Brain (organoid and tissue), 16 donors: ENCODE measurements at places on chromosomes 2 and 18.

- DNase-seq = no peak
Observed at GRCh38 chr2:118016911-118017310, 3.0 kb upstream of the CCDC93 start.

DNA sequence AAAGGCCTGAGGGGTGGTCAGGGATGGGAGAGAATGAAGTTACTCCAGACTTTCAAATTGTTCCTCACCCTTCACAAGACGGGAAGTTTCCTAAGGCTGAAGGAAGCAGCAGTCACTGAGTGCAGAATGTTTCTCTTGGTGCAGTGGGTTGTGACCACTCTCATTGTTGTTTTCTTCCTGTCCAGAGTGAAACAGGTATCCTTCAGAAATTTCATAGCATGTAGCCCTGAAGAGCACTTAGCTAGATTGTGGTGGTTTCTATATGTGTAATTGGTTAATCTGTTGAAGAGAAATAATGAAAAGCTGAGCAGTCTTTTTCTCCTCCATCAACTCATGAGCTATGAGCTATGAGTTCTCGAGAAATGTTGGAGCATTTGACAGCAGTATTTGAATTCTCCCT is 96.8 kb downstream of the GPD2 start:
- no peak for DNase-seq

DNA sequence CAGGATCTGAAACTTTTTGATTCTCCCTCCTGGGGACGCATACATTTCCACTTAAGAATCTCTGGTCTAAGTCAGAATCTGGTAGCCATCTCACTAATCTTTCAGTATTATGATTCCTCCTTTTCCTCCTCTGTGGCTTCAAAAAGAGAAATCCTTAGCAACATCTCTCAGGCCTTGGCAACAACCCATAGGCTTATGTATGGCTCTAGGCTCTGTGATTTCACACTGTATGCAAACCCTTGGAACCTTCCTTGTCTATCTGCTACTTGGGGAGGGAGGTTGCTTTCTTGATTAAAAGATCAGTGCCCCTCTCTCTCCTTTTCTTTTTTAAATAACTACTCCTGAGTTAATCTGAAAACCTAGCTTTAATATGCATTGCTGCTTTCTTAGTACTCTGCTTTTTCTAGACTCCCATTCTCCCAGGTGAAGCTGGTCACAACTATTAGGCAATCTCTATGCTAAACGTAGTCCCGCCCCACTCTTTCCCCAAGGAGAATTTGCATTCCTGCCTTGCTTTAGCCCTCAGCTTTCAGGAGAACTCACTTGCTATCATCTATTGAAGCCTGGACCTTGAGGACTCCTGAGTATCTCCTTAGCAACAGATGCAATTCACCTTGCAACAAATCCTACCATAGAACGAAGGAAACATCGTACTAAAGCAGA is 72.2 kb upstream of the L3MBTL4 start:
- DNase-seq = peak; percentile 48

GRCh38 chr2:16038621-16039020 is 98.3 kb downstream of the MYCN start:
- DNase-seq = peak; percentile 66

- DNase-seq = no peak
Observed at GRCh38 chr18:54157646-54158385, 66.7 kb downstream of the MBD2 start.

DNA sequence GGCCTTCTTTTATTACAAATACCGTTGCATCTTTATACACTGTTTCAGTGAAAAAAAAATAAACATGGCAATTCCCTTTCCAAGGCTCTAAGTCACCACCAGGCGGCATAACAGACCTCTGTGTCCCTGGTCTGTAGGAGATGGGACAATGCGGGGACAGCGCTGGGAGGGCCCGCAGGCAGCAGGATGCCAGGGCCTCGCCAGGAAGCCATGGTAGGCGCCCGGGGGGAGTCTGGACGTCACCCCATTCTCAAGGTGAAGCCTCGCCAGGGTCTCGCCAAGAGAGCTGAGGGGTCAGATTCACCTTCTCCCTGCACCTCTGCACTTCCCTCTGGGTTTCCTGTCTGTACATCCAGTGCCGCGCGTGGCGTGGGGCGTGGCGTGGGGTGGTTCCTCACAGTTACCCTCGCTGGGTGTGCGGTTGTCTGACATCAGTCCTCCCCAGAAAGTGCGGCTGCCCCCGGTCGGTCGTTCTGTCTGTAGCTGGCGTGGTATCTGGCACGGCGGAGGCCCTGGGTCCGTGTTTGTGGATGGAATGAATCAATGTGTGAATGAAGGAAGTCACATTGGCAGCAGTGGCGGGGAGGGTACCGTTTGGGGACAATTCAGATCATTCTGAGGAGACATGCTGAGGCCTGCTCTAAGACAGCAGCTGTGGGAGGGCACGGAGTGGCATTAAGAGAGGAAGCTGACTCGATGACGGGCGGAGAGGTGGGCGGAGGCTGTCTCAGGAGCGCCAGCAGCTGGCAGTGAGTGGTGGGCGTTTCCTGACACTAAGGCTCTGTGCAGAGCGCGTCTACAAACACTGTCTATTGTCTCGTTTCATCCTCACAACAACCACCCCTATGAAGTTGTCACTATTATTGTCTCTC is 46.0 kb downstream of the LRRFIP1 start:
- DNase-seq = peak; percentile 83

DNA sequence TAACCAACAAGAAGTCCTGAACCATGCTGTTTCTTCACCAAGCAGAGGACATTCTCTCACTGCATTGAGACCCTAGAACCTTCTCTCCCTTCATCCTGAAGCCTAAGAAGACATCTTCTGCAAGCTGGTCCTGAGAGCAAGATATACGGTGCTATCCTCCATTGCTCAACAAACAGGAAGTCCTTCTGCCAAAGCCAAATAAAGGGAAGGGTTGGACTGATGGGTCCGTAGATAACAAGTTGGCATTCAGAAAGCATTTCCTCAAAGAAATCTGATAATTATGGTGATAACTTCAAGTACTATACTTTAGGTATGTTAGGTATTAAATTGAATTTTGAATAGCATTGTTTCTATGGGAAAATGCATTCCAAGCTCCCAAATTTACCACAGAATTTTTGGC is 23.3 kb downstream of the GRB14 start:
- no peak for DNase-seq

- DNase-seq = no peak
Observed at GRCh38 chr2:120763931-120764330, 28.3 kb downstream of the GLI2 start.

- no peak for DNase-seq
Observed at GRCh38 chr2:129798626-129799025, 180.8 kb upstream of the RAB6C start.

DNA sequence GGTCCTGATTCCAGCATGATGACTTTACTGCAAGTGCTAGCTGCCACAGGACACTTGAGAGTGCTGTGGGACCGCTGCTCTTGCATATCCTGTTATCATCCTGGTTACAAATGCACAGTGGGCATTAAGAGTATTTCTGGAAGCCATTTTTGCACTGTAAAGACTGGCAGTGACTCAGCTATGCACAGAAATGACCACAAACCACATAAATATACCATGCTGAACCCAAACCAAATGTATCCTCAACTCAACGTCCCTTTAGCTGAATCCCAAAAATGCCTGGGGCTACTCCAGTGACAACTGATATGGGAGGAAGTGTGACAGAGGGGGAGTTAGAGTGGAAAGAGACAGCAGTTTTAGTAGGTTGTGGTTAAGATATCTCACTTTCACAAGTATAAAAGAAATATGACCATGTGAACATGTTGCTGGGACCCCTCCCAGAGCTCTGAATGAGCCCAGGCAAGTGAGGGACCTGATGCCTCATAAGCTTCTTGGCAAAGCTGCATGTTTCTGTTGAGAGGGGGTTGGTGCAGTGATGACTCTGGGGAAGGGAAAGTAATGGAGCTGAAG is 37.3 kb downstream of the RHBDD1 start:
- no peak for DNase-seq

- peak; percentile 21 for DNase-seq
Observed at GRCh38 chr18:80034852-80035406, 695 bp downstream of the RBFA start.

DNA sequence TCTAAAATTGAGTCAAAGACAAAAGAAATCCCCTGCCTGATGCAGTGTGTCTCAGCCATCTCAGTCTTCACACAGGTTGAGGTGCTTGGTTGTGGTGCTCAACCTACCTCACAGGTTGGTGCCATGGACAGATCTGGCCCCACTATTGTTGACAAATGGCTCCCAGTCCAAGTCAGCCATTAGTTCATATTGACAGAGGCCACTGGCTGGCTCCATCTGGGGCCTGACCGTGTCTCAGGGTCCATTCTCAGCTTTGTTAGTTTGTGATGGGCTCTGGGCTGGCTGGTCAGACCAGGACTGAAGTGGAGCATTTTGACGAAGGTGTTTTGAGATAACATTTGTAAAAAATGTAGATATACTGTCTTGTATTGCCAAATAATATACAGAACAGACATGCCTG is 36.9 kb downstream of the MRPL33 start:
- DNase-seq = no peak

- DNase-seq = peak; percentile 59
Observed at GRCh38 chr18:33751613-33752221, 173.7 kb downstream of the ASXL3 start.

DNA sequence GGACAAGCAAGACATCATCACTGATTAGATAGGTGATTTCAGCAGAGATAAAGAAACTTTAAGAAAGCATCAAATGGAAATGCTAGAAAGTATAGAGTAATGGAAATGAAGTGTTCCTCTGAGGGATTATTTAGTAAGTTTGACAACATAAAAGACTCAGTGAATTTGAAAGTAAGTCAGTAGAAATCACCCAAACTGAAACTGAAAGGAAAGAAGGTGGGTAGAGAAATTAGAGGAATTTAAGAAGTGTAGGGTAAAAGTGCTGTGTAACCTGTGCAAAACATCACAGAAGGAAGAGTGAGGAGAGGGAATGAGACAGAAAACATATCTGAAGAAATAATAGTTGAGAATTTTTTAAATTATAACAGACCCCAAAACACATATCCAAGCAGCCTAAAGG is 343.1 kb downstream of the CBLN2 start:
- no peak for DNase-seq

DNA sequence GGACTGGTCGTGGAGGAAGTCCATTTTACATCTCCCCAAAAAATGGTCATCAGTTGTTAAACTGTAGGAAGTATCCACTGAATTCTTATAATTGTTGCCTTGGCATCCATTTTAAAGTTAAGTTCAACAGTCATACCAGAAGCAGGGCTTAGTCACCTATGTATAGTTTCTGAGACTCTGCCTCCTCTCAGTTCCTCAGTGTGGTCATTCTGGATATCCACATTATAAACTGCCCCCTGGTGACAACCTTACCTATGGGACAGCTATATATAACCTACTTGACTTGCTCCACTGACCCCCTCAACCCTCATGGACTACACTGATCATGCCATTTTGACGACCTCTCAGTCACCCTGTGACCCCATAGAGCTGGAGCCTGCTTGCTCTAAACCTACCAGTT is 617.0 kb downstream of the LRP1B start:
- no peak for DNase-seq

DNA sequence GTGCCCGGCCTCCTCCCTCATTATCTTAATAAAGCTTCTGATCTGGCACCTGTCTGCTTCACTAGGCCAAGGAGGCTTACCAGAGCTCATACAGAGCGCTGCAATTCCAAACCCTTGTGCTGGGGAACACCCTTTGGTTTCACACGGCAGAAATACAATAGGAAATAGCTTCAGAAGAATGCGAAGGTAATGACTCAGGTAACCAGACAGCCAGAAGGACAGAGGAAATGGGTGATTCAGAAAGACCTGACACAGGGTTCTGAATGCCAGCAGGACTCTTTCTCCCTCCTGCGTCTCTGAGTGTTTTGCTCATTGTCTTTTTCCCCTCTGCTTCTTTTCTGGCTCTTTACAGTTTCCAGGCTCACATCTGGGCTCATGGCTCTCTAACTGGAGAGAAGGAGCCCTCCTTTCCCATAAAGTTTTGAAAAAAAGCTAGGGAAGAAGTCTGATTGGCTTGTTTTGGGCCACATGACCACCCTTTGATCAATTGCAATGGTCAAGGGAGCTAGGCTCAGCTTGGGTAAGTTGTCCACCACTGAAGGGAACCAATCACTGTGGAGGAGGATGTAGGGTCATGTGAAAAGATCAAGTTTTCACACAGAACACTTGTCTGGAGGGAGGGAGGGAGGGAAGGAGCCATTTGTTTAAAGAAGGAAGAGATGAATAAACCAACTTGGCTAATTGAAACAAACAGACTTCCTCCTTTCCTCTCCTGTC is 90.5 kb upstream of the UPP2 start:
- no peak for DNase-seq
